D341Med (cell line): ENCODE measurements at places on chromosomes 11 and 22.

GRCh38 chr11:1854949-1855885 lies 2.3 kb downstream of the LSP1 start:
- DNase-seq, result no peak

GRCh38 chr11:2760196-2760871 lies 60.5 kb upstream of the KCNQ1OT1 start:
- no peak for DNase-seq

GRCh38 chr11:61963016-61963281 lies 4.5 kb downstream of the FTH1 start:
- DNase-seq, result peak; percentile 5

DNA sequence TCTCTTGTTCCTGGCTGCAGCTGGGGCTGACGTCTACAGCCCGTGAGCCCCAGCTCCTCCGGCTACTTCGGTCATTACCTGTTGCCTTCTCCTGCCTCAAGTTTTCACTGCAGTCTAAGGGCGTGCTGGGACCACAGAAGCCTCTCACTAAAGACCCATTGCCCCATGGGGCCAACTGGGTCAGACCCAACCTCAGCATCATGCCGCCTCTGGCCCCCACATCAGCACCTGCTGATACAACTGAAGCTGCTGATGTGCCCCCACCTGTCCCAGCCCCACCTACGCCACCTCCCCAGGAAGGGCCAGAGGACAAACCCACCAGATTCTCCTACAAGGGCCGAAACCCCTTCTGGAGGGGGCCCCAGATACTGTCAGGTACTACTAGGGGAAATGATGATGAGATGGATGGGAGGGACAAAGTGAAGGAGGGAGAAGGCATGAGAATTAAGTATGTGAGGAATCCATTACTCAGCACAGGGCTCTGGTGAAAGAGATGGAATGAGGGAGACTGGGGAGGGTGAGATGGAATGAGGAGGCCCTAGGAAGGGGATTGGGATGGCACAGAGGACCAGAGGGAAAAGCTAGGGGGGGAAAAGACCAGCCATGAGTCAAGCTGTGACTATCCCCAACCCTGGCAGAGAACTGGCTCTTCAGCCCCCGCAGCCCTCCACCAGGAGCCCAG lies 5.1 kb downstream of the C11orf42 start:
- DNase-seq, result no peak

DNA sequence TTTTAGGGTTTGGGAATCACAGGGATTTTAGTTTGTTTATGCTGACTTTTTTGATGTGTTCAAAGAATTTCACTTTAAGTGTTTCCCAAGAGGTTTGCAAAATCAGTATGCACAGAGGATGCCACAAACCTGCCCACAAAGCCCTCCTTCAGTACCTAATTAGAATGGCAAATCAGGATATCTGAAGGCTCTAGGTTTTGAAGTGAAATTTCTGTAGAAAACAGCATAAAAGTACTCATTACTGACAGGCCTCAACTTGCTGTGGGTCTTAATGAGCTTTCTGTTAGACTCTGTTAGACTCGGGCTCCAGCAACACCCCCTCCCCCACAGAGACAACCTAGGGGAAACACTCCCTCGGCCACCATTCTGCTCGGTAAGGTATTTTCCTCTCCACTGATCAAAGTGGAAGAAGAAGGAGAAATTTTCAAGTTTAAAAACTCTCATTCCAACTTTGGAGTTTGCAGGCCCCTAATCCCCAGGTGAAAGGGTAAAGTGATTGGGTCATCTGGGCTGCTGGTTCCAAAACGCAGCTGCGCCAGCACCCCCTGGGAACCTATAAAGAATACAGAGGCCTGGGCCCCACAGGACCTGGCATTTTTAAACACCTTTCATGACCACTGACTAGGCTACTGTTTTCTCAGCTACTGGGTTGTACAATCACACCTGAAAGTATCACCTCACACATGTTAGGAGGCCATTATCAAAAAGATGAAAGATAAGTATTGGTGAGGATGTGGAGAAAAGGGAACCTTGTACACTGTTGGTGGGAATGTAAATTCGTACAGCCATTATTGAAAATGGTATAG lies 67.5 kb downstream of the PLEKHA7 start:
- DNase-seq, result no peak

- DNase-seq, result no peak
These were observed 120.5 kb downstream of the HIPK3 start for GRCh38 chr11:33377412-33378370.

DNA sequence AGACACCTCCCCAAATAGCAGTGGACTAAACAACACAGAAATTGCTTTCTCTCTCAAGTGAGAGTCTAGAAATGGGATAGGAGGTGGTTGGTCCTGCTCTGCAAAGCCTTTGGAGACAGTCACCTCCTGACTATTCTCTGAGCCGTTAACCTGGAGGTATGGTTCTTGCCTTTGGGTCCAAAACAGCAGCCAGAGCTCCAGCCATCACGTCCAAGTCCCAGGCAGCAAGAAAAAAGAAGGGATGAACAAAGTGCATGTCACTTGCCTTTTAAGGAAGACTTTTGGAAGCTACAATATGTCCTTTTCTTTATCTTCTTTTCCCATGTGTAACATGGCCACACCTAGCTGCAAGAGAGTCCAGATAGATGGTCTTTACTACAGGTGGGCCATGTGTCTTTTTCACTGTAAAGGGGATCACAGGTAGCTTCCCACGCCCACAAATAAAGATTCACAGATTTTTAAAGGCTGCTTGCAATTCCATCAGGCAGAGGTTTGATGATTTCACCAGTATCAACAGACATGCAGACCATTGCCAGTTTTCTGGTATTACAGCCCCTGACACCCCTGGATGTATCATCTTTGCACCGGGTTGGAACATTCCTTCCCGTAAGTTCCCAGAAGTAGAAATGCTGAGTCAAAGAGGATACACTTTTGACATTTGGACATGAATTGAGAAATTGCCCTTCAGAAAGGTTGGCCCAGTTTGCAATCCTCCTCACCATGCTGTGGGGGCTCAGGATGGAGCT lies 66.0 kb downstream of the MYEOV start:
- DNase-seq, result no peak

DNA sequence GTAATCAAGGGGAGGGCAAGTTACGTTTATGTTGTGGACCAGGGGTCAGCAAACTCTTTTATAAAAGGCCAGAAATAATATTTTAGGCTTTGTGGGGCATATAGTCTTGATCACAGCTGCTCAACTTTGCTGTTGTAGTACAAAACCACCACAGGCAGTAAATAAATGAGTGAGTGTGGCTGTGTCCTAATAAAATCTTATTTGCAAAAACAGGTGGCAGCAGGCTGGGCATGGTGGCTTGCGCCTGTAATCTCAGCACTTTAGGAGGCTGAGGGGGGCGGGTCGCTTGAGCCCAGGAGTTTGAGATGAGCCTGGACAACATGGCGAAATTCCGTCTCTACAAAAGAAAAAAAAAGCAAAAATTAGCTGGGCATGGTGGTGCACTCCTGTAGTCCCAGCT lies 57.9 kb upstream of the NUP160 start:
- no peak for DNase-seq

DNA sequence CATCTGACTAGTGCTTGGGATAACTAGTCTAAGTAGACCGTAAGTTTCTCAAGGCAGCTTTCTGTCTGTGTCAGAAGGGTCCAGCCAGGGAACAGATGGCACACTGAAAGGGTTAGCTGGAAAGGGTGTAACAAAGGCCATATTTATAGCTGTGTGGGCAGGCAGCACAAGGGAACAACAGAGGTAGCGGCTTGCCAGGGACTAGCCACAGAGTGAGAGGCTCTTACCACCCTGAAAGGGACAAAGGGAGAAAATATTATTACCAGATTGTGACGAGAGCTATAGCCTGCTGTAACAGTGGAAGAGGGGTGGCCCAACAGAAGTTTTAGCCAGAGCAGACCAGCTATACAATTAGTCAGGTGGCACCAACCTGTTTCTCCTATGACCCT lies 129.4 kb downstream of the CCDC34 start:
- no peak for DNase-seq
